ENCODE measurements at places on chromosomes 12 and 14.

DNA sequence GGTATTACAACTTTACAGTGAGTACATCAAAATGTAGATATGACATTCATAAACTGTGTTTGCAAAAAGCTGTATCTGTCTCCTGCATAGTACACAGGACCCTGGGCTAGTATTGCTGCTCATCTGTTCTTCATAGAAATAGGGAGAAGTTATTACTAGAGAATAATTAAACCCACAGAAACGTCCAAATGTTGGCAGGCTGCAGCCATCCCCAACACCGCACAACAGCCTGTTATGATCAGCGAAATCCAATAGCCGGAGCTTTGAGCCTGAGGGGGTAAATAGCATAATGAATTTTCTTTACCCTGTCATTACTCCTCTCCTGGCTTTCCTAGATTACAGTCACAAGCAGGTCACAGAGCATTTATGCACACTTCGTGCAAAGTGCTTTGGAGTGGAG lies 178.0 kb downstream of the DACT1 start:
- DNase-seq = no peak

- no peak for DNase-seq
These were observed 27.5 kb downstream of the CCDC91 start for GRCh38 chr12:28217805-28218204.

DNA sequence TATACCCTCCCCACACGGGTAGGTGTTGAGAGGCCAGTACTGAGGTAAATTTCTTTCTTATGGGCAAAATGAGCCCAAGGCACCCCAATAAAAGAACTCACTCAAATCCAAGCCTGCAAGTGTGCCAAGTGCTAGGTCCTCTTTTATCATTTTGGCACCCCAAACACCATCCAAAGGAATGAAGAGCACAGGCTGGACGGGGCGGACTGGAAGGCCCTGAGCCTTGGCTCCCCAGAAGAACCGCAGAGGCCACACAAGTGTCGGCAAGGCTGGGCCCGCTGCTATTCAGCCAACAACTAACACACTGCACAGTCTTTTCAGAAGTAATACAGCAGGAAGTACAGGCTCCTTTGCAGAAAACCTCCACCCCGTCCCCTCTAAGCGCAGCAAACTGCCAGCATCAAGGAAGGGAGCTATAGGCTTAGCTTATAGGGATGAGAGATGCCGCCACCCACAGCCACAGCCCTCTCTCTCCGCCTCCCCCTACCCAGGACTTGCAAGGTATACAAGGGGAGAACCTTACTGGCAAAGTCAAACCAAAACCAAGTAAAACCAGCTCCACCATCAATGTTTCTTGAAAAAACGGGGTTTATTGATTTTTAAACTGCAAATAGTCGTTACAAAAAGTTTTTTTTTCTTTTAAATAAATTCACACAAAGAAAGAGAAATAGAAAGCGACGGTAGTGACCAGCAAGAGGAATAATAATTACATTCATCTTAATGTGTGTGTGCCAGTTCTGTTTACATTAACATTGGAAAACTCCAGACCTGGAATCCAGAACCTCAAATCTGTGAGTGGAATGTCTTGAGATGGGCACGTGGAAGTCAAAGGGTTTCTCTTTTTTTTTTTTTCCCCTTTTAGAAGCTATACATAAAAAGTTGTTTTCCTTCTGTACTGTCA lies 5.5 kb downstream of the ZFP36L1 start:
- DNase-seq = no peak

DNA sequence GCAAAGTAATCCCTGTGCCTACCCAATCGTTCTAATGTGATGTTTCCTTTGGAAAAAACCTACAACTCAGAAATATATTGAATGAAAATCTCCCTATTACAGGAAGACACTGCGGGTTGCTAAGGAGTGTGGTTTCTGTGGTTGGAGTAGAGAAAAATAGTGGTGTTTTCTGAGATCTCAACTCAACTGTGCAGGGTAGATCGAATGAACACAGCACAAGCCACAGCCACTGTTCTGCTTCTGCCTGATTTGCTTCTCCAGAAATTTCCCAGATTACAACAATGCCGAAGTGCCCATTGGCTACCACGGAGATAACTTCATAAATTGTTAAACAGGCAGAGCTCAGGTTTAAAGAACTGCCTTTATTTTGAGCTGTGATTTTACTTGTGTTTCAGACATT lies 480.4 kb downstream of the DIO2 start:
- DNase-seq = no peak

- no peak for DNase-seq
These were observed 25.7 kb upstream of the CERS5 start for GRCh38 chr12:50192908-50193307.

DNA sequence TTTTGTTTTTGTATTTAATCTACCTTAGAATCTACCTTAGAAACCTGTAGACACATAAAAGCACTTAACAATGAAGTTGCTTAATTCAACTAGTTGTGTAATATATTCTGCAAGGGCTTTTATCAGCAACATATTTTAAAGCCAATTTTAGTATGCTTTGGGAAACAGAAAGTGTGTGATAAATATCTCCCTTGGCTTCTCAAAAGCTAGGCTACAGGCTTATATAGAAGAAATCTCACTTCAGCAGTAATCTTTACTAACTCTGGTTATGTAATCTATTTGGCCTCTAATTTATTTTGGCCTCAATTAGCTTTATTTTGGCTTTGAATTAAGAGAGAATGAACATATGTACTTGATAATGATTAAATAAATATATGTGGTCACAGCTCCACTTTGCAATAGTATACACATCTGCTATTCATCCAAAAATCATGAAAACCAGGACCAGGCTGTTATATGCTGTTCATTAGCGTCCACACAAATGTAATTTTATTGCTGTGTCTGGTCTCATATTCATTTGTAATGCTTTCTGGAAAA lies 37.2 kb downstream of the LRP6 start:
- no peak for DNase-seq

DNA sequence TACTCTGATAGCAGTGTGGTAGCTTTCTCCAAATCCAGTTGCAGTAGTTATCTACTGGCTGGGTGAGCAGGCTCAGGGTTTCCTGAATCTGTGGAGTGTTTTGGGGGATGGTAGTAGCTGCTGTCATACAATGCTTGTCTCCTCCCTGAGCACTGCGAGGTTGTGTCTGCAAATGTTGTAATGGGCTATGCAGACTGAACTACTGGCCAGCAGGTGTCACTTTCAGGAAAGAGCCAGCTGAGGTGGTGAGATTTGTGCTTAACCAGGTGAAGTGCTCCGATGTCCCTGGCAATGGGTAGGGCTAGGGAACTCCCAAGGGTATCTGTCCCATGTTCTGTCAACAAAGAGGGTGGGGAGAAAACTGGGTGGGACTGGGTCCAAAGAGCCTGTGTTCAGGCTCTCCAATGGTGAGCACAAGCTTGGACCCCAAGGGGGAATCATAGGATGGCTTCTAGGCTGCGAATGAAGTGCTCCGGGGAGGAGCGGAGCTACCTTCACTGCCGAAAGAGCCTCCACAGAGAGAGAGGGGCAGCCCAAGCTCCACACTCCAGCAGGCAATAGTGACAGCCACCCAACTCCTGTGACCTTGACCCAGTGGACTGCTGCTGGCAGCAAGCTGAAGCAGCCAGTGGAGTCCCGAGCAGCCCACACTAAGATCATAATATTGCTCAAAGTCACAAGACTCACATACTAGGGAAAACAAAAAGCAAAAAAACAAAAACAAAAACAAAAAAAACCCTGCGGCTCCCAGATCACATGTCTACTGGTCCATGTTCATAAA lies 1324.0 kb upstream of the USP15 start:
- DNase-seq = no peak

- DNase-seq = no peak
These were observed 49.7 kb upstream of the OVCH1 start for GRCh38 chr12:29547151-29547632.

DNA sequence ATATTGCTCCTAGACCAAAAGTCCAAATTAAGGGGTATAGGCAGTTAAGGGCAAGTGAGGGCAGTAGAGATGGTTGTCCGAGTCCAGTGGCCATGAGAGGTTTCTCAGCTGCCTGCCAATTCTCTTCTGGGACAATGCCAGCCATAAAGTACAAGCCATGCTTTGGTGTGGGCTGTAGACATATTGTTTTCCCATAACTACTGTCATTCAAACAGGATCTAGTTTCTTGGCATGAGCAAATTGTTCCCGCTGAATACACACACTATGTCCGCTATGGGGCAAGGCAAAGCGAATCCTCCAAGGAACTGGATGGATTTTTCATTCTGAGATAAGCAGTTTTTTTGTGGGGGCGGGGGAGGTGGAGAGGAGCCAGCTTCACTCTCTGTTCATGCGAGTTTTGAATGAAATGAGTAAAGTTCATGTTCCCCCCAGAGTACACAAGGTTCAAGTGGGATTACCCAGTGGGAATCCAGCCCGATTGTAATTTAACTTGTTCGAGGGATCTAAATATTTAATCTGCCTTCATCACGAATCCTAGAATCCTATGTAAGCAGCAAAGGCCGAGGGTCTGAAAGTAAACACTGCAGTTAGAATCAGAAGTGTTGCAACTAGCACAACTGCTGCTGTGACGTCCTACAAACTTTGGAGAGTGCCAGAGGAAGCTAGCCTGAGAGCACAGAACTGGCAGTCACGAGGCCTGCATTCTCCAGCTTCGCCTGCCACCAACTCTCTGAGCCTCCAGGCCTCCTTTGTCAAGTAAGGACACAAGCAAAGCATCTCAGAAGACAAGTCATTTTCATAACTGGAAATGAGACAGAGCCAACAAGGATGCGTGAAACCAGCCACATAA lies 137.0 kb downstream of the CRADD start:
- peak; percentile 79 for DNase-seq

DNA sequence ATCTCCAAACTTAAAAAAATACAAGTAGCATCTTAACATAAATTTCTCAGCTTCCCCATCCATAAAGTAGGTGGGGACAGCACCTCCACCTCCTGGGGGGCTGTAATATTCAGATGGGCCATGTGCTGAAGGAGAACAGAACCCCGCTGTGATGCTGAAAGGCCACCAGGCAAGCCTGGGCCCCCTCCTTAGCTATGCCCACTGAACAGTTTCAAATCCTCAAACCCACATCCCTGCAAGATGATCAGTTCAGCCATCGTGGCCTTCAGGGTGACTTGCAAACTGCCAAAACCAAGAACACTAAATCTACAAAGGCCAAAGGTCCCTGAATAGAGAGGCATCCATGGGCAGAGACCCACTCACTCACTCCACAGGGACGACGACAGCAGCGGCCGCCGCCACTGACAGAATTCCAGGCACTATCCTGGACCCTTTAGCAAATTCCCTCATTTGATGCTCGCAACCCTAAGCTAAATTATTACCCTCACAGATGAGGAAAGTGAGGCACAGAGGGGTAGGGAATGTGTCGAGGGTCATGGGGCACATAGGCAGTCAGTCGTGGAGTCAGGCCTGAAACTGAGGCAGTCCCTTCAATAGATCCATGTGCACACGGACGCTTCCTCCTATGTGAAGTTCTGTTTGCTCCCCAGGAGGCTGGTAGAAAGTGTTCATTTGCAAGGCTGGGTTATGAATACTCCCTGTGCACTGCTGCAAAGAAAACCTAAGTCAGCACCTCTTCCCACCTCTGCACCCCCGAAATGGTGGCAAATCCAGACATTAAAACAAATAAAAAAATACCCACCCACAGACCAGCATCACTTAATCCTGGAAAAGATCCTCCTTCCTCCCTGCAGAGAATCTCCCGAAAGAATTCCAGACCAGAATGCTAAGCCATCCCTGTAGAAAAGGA lies 5.9 kb downstream of the ITPK1 start:
- no peak for DNase-seq

DNA sequence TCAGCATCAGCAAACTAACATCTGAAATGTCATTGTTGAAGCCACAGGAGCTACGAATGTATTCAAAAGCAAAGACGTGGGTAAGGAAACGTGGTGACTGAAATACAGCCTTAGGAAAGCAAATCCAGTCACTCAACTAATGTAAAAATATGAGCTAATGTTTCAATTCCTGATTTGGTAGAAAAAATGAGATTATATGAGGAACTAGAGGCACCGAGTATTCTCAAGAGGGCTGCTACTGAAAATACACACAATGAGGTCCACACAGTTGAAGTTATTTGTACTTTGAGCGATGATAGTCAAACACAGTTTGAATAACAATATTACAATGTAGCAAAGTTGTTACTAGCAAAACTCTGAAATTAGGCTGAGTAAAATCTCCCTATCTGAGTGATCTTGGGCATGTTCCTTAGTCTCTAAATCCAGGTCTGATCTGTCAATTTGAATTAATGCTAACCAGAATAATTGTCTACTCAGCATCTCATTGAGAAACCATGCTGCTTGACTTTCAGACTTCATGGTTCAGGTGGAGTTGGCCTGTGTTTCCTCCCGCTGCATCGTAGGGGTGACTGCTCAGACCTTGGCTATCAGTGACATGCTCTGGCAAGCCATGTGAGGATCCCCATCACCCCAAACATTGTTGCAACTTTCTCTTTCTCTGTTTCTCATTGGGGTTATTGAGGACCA lies 467.1 kb upstream of the SOX5 start:
- DNase-seq = no peak

- DNase-seq = peak; percentile 86
These were observed 18.1 kb upstream of the WDR89 start for GRCh38 chr14:63659726-63660125.

DNA sequence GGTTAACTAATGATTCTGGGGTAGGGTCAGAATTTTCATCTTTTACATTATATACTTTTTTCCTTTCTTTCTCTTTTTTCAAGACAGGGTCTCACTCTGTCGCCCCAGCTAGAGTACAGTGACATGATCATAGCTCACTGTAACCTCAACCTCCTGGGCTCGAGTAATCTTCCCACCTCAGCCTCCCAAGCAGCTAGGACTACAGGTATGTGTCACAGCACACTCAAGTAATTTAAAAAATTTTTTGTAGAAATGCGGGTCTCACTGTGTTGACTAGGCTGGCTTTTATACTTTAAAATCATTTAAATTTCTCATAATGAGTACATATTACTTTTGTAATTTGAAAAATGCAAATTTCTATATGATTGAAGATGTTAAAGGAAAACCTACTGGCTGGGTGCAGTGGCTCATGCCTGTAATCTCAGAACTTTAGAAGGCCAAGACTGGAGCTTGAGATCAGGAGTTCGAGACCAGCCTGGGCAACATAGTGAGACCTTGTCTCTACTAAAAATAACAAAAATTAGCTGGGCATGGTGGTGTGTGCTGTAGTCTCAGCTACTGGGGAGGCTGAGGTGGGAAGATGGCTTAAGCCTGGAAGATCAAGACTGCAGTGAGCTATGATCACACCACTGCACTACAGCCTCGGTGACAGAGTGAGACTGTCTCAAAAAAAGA lies 25.7 kb downstream of the R3HDM2 start:
- DNase-seq = no peak

DNA sequence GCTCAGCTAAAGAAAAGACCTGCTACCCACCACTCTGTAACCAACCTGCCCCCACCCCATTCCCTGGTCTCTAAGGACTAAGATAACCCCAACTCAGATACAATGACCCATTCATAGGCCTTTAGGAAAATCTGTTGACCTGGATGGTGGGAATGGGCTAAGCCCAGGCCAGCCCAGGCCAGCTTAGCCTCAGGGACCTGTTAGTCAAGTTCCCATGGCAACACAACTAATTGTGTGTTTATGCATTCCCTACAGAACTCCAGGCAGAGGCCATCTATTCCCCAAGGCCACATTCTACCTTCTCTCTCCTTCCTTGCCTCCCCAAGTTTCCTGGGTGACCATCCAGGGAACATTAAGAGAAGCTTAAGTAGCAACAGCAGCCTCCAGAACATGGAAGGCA lies 16.1 kb upstream of the KRT8 start:
- no peak for DNase-seq
